ENCODE measurements at places on chromosomes 7 and 10.

DNA sequence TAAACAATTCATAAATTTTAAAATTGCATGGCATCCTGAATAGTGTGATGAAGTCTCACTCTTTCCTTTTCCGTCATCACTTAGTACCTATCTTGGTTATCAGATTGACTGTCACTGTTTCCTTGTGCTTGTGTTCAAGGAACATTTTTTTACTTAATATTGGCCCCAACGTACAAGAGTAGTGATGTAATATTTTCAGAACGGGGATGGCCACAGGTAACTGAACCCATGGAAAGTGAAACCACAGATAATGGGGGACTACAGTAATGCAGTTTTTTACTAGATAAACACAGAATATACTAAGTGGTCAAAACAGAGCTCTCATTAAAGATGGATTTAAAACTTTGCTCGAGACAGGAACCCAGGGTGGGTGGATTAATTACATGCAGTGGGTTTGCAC lies 85.4 kb downstream of the MACC1 start:
- DNase-seq: no peak

- no peak for DNase-seq
Observed at GRCh38 chr7:117231047-117231359, 91.9 kb downstream of the WNT2 start.

- DNase-seq: no peak
Observed at GRCh38 chr10:131430716-131431412, 119.3 kb upstream of the TCERG1L start.

DNA sequence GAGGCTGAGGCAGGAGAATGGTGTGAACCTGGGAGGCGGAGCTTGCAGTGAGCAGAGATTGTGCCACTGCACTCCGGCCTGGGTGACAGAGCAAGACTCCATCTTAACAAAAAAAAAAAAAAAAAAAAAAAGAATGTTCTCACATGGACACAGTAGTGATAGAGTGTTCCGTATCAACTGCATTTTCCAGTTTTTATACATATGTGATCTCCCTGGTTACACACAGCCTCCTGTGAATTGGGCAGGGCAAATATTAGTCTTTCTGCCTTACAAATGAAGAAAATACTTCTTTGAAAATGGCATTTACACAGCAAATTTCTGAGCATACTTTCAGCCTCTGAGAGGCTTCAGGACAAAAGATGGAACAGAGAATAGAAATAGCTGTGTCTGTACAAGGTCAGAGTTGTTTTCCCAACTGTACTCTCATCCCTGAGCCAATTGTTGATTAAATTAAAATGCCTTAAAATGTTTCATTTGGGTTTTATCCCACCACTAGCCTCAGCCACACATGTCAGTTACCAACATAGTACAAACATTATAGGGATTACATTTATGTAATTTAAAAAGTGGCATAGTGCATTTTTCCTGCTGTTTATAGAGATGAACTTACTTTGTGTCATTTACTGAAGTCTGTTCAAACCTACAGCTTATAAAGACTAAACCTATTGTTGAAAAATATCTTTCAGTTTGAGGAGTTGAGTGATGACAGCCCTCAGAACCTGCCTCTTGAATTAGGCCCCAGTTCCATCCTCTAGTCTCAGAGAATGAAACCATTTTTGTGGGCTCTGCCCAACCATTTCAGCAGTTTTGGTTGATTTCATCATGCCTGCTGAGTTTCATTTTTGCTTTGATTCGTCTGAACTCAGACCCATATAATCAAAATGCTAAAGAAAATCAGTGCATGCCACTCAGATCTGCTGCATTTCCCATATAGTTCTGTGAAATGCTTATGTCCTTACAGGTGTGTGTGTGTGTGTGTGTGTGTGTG lies 609.4 kb upstream of the C7orf33 start:
- DNase-seq: no peak

DNA sequence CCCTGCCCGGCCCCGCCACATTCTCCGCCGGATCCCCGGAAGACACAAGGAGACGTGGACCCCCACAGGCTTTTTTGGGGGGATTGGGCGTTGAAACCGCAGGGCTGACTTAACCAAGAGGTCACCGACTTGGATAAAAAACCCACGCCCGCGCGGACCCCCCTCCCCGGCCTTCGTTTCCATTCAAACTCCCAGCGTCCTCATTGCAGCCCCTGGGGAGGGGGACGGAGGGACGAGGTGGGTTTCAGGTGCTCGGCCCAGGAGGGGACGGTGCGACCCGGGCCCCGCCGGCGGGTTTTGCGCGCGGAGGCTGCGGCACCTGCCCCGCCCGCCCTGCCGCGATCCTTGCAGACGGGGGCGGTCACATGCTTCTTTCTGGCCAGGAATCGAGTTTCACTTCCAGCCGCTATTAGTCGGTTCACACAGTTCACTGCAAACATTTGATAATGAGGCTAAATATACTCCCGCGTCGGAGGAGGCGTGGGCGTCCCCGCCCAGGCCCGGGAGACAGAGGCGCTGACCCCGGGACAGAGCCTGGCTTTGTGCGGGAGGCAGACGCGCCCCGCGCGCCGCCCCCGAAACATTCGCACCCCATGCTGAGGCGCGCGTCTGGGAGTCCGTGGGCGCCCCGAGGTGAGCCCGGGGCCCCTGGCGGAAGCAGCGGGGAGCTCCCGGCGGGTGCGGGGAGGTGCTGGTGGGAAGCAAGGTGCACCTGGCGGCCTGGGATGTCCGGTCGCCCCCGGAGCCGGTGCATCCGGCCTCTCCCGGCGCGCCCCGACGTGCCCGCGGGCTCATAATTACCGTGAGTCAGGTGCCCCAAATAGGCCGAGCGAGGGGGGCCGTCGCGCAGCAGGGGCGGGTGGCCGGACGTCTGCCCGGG lies 2.7 kb upstream of the PDGFA start:
- no peak for DNase-seq

DNA sequence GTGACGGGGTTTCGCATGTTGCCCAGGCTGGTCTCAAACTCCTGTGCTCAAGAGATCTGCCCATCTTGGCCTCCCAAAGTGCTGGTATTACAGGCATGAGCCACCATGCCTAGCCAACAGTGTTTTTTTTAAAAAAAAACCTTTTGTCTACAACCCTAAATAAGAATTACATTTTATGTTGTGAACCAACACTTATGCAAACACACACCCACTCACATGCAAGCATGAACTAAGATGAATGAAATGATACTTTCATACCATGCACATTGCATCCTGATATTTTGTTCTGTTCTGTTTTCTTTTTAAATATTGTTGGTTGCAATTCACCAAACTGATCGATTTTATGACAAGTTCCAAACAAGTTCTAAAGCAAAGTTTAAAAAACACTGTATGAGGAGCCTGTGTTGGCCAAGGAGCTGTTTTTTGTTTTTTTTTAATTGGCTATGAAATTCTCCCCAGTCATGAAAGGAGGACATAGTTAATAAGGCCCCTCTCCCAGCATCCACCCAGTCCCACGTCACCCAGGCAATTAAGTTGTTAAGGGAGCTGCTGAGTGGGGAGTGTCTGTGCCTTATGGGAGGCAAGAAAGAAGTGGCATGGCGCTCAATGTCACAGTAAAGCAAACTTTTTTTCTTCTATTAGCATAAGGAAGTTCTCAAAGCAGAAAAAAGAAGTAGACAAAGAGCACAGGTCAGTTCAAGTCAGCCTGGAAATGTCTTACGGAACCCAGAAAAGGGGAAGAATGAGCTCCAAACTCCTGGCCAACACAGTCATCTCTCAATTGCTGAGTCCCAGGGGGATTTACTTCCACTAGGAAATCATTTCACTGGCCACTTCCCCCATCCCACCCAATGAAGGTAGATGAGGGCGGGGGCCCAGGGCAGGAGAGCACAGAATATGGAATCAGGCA lies 50.1 kb downstream of the NOD1 start:
- DNase-seq: no peak

GRCh38 chr10:70603449-70603801 lies 884 bp upstream of the PRF1 start:
- DNase-seq: no peak

DNA sequence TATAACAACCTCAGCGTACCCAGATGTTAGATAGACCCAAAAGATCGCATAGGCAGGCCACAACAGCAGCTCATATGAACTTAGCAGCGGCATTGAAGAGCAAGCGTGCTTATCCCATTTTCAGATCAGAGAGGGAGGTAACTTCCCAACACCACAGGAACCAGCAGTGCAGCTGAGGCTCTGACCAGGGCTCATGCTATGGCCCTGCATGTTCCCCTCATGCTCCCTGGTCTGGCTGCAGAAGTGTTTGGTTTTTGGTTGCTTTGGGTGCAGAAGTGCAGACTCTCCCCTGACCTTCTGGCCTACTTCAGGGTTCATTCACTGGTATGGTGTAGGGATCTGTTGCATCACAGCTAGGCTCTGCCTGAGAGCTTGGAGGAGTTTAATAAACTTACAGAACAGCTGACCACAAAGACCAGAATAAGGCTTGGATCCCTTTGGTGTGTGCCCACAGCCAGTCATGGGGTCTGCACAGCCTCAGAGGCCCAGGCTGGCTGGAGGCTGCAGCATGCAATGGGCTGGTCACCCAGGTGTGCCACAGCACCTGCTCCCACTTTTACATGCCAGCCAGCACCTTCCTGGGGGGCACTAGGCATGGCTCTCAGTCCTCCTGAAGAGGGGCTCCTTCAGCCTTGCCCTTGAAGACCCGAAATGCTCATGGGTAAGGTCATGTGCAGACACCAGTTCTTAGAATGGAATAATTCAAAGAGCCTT lies 9.1 kb upstream of the CXCL12 start:
- no peak for DNase-seq

DNA sequence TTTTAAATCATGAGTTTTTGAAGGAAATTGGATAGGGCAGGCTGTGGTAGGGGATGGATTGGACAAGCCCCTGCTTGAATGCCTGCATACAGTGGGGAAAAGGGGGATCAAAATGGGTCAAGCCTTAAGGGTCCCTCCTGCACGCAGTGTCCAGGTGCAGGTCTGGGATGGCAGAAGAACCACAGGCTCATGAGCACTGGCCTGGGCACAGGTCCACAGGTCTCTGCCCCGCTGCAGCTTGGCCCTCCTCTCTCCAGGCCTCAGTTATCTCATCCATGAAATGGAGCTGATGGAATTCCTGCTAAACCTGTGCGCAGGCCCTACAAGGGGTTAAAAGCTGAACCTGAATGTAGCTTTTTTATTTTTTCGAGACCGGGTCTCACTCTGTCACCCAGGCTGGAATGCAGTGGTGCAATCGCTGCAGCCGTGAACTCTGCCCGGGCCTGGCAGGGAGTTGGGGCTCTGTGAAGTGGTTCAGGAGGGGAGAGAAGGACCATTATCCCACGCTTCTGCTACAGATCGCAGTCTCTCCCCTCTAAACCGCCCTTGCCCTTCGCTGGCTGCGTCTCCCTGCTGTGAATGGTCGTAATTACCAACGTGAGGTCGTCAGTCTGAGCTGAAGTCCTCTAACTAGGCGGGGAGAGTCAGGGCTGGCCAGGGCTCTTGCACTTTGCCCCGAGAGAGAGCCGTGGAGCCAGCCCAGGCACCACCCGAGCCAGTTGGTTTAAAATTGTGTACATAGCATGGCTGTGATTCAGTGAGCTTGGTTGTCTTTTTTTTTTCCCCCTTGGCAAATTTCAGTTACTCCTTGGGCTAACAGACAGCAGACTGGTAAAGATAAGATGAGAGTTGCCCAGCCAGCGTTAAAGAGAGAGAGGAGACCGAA lies 77.5 kb upstream of the GTF2I start:
- no peak for DNase-seq

GRCh38 chr10:7546385-7546967 lies 120.3 kb downstream of the ITIH5 start:
- DNase-seq: no peak

GRCh38 chr10:96683065-96683464 lies 37.2 kb downstream of the PIK3AP1 start:
- no peak for DNase-seq

DNA sequence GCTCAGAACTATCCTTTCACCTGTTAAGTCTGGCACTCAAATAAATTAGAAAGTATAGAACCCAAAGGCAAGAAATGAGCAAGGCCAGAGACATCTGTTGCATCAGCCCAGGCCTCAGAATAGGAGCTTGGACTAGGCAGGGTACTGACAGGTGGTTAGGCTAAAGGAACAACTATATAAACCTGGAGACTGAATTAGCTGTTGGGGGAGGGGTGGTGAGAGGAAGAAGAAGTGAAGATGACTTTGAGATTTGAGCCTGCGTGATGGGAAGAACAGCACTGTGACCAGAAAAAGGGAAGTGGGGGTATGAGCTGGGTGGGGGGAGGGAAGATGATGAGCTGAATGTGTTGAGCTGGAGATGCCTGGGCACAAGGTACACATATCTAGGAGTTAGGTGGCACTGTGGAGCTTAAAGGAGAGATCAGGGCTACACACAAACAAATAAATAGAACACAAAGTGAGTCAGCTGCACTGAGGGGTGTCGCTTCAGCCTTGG lies 244.7 kb downstream of the PTEN start:
- no peak for DNase-seq

DNA sequence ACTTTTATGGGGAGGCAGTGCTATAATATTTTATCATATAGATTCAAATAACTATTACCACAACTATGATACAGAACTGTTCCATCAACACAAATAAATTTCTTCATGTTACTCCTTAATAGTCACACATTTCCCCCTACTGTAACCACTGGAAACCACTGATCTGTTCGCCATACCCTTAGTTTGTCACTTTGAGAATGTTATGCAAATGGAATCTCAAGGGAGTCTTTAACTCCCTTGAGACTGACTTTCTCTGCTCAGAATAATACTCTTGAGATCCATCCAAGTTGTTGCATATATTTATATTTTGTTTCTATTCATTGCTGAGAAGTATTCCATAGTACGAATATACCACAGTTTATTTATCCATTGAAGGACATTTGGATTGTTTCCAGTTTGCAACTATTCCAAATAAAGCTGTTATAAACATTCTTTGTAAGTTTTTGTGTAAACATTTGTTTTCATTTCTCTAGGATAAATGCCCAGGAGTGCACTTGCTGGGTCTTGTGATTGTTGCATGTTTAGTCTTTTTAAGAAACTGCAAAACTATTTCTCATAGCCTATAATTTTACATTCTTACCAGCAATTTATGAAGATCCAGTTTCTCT lies 19.7 kb upstream of the PON2 start:
- DNase-seq: no peak

DNA sequence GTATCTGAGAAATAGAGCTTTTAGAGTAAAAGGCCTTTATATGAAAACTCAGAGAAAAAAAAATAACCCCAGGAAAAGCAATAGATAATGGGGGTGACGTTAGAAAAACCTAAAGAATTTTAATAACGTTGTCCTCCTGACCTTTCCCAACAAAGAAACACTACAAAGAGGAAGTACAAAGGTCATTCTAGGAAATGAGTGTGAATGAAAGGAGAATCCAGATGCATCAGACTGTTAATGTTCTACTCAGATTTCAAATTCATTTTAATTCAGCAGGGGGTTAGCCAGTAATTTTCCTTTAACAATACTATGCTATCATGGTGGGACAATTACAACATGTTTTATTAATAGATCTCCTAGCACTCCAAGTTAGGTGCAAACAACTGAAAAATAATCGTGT lies 73.8 kb upstream of the CDK1 start:
- DNase-seq: no peak

DNA sequence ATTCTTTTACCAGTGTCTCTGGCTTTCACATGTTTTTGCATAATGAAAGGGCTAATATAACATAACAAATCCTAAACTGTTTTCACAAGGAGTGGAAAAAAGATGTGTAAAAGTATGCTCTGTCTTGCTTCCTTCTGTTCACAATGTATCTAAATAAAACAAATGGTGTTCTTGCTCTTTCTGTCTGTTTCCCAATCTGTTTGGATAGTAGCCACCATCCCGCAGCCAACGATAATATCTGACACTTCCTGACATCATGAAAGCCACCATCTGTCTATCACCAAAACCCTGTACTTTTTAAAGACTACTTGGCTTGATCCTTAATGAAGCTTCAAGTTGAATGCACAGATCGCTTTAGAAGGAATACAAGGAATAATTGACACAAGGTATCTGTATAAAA lies 246.2 kb downstream of the ETV1 start:
- no peak for DNase-seq

Data from stimulated activated CD4-positive, alpha-beta T cell treated with anti-CD3 and anti-CD28 coated beads, Interleukin-4, amount 100 ng/mL, for 48 hours (primary cell).